ENCODE measurements at places on chromosomes 2 and 18.

DNA sequence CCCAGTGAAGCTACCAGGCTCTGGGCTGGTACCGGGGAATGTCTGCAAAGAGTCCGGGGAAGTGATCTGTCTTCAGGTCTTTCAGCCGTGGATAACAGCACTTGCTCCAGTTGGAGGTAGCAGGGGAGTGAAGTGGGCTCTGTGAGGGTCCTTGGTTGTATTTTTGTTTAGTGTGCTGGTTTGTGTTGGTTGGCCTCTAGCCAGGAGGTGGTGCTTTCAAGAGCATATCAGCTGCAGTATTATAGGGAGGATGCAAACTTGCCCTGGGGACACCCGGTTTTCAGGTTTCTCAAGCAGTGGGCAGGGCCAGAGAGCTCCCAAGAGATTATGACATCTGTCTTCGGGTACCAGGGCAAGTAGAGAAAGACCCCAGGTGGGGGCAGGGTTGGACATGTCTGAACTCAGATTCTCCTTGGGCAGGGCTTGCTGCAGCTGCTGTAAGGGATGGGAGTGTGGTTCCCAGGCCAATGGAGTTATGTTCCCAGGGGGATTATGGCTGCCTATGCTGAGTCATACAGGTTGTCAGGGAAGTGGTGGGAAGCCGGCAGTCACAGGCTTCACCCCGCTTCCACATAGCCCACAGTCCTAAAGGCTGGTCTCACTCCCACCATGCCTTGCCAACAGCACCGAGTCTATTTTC, 34.4 kb downstream of the ACAA2 start:
- no peak for DNase-seq

DNA sequence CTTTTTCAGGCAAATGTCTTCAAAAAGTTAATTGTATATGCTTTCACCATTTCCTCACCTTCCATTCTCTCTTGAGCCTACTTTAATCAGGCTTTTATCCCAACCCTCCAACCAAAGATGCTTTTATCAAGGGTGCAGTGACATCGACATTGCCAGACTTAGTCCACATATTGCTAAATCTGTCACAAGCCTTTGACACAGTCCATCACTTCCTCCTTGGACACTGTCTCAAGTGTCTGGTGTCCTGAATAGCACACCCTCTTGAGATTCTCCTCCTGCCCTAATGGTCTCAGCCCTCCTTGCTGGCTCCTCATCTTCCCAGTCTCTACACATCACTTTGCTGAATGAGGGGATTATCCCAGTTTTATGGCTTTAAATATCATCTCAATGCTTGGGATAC, 147.5 kb upstream of the SLC39A10 start:
- DNase-seq: no peak

DNA sequence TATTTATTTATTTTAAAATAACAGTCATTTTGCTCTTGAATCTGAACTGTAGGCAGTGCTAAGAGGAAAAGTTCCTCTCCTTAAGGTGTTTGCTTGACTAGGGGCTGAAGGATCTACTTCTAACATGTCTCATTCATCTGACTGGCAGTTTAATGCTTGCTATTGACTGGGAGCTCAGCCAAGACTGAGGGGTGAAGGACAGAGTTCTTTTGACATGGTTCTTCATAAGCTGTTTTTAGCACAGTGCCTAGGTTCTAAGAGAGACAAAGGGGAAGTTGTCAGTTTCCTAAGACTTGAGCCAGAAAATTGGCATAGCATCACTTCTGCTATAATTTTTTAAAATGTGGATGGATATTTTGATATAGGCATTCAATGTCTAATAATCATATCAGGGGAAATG, 73.0 kb downstream of the COMMD1 start:
- no peak for DNase-seq

GRCh38 chr2:65161551-65162100, 31.7 kb upstream of the RAB1A start:
- no peak for DNase-seq
